ENCODE measurements at places on chromosomes 7 and 10. TPM values are rescaled to one million over a fixed set of nuclear protein-coding genes. Genes with fewer than 3 reads are reported as not detected.

GRCh38 chr7:91031757-91032156, 232.5 kb upstream of the FZD1 start:
- no peak for DNase-seq

DNA sequence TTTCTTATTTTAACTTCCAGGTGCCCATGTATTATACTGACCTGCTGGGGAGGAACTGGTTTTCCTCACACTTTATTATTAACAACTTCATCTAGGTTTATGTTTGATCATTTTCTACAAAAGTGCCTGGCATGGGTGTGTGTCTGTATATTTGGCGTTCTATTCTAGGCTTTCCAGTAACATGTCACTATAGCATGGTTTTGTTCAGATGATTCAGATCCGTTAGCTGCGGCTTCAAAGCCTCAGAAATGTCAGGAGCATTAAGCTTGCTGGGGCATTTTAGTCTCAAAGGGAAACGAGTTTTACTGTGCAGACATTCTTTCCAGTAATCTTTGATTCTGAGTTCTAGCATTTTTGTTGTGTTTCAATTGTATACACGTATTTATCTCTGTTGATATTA, 2.3 kb downstream of the INPP5A start:
- peak; percentile 28 for DNase-seq

DNA sequence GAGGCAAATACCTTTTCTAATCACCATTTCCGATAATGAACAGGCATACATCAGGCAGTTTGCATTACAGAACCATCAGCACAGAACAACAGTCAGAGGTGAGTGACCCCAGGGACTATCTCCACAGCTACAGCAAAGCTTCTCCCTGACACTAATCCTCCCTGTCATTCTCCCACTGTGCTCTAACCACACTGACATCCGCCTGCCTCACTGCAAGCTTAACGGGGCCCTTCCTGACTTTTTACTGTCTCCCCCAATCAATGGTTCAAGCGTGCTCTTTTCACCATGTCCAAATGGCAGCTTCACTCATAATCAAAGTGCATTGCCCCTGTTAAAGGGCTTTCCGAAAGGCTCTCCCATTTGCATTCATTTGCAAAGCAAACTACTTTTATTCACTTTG, 196.3 kb downstream of the DNAJC1 start:
- DNase-seq, result peak; percentile 24

GRCh38 chr7:142085428-142085827, 26.1 kb upstream of the MGAM2 start:
- DNase-seq, result no peak

HYAL4 gene
- not detected for total RNA-seq

All from A172 (cell line).